ENCODE measurements at places on chromosomes 12 and 14. TPM values are rescaled to one million over a fixed set of nuclear protein-coding genes. Genes with fewer than 3 reads are reported as not detected.
A peak's percentile ranks its signal among the peaks of the same experiment; 100 is the strongest.

TAS2R42 gene
- not detected for polyA plus RNA-seq

ANAPC5 gene
- polyA plus RNA-seq, result 131 TPM

CCDC77 gene
- polyA plus RNA-seq, result 25.7 TPM

GRCh38 chr12:77521508-77522115 lies 309.1 kb upstream of the NAV3 start:
- DNase-seq, result no peak

GRCh38 chr14:59097681-59098080 lies 90.8 kb upstream of the DAAM1 start:
- DNase-seq, result no peak

DNA sequence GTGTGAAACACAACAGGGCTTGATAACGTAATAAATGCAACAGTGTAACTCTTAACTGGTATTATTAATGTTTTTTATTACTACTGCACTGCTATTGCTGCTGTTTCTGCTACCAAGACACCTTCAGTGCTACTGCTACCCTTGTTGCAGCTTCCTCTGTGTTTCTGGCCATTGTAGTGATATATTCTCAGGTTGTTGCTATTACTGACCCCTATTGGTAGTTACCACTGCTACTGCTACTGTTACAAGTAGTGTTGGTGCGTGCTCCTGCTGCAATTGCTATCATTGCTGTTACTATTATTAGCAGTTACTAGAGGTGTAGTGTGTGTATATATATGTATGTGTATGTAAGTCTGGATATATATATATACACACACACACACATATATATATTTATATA lies 87.2 kb upstream of the PTPRB start:
- DNase-seq, result no peak

DNA sequence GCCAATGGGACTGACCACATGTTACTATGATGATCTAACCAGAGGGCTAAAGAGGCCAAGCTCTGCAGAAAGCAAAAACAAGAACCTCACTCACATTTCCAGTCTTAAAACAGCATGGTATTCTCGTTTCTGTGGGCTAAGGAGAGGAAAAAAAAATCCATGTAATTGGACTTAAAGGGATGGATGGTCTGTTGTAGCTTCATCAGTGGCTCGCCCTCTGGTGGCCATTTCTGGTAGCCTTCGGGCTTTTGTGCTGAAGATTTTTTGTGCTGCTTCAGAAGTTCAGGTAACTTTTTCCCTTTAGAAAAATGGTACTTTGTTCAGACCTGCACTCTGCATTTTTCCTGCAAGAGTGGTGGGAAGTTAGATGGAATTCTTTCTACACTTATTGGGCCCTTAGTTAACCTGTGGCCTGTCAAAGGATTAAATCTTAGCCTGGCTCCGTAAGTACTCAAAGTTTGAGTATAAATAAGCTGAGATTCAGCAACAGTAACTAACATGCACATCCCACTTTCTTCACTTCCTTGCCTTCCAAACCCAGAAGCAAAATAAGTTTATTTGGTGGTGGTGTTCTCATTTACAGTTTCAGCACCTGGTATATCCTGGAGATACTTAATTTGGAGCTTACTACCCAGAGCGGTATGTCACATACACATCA lies 22.3 kb downstream of the DCAF4 start:
- peak; percentile 41 for DNase-seq

GRCh38 chr12:4809013-4809448 lies 88.8 kb downstream of the GALNT8 start:
- DNase-seq, result no peak

- no peak for DNase-seq
Measured at GRCh38 chr14:68814238-68814538, 21.3 kb upstream of the ZFP36L1 start.

DNA sequence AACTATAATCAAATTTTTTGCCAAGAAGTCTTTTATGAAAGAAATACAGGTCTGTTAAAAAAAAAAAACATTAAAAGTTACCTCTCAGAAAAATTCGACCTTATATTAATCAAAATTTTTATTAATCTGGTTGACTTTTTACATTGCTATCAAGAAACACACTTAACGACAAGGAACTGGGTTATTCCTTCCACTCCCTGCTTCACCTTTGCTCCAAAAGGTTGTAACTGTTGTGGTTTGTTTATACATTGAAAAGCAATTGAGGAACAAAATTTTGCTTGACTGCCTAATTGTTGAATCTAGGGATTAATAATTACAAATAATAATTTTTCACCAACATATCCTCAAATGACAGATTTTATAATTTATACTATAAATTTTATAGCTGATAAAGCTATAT lies 28.4 kb downstream of the TSPAN8 start:
- no peak for DNase-seq

GRCh38 chr14:74346341-74346740 lies 1.9 kb upstream of the VRTN start:
- no peak for DNase-seq

All from right renal pelvis (tissue), 4 donors.